ENCODE measurements at places on chromosomes 12 and 14. TPM values are rescaled to one million over a fixed set of nuclear protein-coding genes. Genes with fewer than 3 reads are reported as not detected.

The CLEC4A gene
- 1.4 TPM for polyA plus RNA-seq

The PLEKHG3 gene
- polyA plus RNA-seq = 33.8 TPM

The RNU4-1 gene
- polyA plus RNA-seq = not detected

The PAH gene
- 89.3 TPM for polyA plus RNA-seq

The KCNK13 gene
- 0.08 TPM for polyA plus RNA-seq

The CCDC38 gene
- polyA plus RNA-seq = 0.05 TPM

The FAM181A gene
- not detected for polyA plus RNA-seq

The CLEC4E gene
- 0.68 TPM for polyA plus RNA-seq

The SERPINA1 gene
- 246 TPM for polyA plus RNA-seq

The RIMBP2 gene
- polyA plus RNA-seq = 4.3 TPM

The OR11H12 gene
- not detected for polyA plus RNA-seq

The KLHDC1 gene
- 4.8 TPM for polyA plus RNA-seq

The ATG14 gene
- polyA plus RNA-seq = 8.1 TPM

The GPR68 gene
- polyA plus RNA-seq = 0.33 TPM

The DCN gene
- polyA plus RNA-seq = 54.5 TPM

The STAB2 gene
- 0.02 TPM for polyA plus RNA-seq
